Temporal lobe (tissue), 4 donors: ENCODE measurements at places on chromosomes 1 and 21. TPM values are rescaled to one million over a fixed set of nuclear protein-coding genes. Genes with fewer than 3 reads are reported as not detected.

PUM1 gene
- total RNA-seq: 131 TPM

CHIT1 gene
- under 0.01 TPM for total RNA-seq

CA6 gene
- not detected for total RNA-seq

RORC gene
- under 0.01 TPM for total RNA-seq

KCNA3 gene
- 20.2 TPM for total RNA-seq
